Stimulated activated CD8-positive, alpha-beta memory T cell treated with anti-CD3 and anti-CD28 coated beads, Interleukin-7, amount 100 ng/mL, for 1 hour (primary cell): ENCODE measurements at places on chromosomes 11 and 22.

DNA sequence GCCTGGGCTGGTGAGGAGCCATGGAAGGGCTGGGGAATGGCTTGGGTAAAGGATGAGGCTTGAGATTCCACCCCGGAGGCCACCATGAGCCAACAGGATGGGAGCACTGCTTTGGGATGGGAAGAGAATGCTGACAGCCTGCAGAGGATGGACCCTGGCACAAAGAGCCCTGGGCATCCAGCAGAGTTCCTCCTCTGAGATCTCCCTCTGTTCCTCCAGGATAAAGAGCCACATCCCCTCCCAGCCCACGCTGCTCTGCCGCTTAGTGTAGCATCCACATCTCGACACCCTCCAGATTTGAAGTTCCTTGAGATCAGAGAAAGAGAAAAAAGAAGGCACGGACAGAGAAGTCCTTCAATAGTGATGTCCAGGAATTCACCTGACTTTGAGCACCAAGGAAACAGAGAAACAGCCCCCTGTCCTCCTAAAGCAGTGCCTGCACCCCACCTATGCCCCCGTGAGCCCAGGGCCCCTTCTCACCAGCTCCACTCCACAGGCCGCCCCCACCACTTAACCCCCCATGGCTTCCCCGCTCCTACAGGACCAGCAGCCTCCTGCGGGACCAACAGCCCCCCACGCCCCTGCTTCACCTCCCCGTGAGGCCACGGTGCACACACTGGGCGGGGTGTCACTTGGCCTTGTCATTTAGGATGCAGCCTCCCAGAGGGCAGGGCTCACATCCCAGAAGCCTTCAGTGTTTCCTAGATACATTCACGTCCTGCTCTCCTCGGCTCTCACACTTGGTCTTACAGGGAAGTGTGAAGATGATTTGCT lies 180.5 kb downstream of the SHANK2 start:
- DNase-seq = no peak

DNA sequence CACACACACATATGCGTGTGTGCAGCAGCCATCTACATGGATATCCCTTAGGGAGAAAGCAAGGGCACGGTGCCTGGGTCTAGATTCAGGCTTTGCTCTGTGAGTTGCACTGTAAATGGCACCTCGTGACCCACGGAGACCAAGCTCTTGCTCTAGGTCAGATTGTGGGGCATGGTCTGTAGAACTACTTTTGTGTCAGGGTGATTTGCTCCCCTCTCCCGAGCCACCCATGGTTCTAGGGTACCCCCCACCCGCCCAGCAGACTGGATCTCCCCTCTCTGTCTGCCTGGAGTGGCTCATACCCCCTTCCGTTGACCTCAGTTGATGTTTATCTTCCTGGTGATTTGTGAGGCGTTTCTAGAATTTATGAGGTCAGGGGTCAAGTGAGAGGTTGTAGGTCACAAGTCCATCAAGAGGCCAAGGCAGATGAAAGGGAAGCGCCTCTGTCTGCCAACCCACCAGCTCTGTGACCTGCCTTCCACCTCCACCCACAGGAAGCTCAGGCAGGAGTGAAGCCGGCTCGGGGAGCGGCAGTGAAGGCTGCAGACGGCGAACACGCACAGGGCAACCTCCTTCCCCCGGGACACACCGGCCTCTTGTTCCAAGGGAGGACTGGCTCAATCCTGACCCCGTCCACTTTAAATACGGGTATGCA lies 76.2 kb upstream of the TTLL12 start:
- DNase-seq = no peak

DNA sequence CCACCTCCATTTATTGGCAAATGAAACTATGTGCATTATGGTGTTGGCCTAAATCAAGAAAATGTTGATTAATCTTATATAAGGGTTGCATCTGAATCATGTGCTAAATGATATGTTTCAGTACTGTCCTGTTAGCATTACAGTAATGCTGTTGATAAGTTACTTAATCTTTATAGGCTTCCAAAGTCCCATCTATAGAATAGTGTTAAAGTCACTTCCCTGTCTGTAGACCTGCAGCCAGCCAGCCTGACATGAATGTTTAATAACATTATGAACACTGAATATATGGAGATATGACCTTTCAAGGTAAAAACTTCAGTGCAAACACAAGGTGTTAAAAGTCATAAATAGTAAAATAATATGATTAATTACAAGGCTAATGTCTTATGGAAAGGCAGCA lies 3.6 kb upstream of the TOM1 start:
- DNase-seq = no peak

- DNase-seq = no peak
Measured at GRCh38 chr11:75773595-75774353, 5.2 kb downstream of the DGAT2 start.

GRCh38 chr11:26801601-26802000 lies 79.7 kb upstream of the SLC5A12 start:
- no peak for DNase-seq

GRCh38 chr11:108672113-108672512 lies 7.2 kb downstream of the DDX10 start:
- no peak for DNase-seq

GRCh38 chr11:75789521-75789920 lies 20.9 kb downstream of the DGAT2 start:
- DNase-seq = no peak
